Activated B cell treated with CpG ODN at 0.5 μM for 24 hours (primary cell): ENCODE measurements at places on chromosomes 4 and X.

DNA sequence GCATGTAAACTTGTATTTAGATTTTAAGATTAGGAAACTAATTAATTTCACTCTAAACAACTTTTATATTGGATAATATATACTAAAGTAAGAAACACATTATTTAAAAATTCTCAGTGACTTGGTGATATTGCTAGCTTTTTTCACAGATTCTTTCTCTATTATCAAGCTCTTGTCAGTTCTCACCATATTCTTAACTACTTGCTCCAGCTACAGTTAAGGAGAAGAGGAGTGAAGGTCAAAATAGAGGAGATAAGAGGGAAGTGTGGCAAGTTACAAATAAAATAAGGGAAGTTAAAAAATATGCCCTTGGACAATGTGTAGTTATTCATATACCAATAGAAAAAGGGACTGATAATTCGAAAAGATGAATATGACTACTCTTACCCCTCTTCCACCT lies 34.7 kb upstream of the NAF1 start:
- no peak for DNase-seq

- no peak for DNase-seq
These were observed 59.4 kb upstream of the NAP1L5 start for GRCh38 chr4:88757067-88757466.

DNA sequence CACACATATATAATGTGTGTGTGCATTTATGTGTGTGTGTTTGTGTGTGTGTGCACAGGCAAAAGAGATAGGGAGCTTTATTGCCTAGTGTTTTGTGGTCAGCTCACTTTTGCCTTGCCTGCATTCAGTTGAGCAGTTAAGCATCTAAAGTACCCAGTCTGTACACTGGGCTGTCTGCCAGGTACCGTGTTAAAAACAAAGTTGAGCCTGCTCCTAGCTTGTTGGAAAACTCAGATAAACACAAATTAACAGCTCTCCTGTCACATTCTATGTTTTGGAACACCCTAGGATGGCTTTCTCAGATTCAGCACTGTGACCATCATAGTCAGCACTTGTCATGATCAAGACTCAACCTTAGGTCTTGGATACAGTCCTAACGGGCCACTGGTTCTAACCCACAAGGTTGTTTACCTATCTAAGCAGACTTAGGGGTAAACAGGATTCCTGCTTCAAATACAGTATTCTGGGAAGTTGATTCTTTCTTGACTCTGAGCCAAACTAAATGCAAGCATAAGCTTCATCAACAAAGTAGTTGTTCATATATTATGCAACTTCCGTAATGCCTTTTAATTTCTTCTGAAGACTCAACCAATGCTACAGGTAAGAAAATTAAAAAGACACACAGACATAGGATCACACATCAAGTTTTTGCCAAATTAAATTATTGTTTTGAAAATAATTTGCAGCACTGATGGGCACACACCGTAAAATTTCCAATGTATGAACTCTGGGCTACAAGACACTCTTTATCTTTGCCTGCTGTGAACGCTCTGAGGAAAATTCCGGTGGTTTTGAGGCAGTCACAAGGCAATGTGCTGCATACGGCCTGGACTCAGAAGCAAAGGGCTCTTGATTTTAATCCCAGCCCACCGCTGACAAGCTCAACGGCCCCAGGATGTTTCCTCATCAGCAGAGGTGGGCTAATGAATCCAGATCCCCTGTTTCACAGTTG lies 11.3 kb upstream of the CD99 start:
- no peak for DNase-seq

DNA sequence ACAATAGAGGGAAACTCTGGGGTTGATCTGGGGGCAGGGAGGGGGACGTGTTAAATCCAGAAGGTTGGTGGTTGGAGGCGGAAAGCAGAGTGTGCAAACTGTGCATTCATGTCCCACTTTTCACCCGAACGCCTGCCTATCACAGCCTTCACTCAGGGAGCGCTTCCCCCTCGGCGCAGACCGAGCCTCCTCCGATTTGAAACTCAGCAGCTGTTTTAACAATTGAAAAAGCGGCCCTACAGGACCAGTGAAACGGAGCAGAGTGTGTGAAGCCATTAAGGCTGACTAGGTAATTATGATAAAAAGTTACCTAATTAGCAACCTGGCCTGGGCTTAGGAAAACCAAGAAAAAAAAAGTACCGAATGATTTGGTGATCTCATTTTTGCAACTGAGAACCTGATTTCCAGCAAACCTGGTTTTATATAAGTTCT lies 685 bp upstream of the NDNF start:
- no peak for DNase-seq

GRCh38 chr4:127417885-127418535 lies 214.7 kb upstream of the INTU start:
- no peak for DNase-seq

DNA sequence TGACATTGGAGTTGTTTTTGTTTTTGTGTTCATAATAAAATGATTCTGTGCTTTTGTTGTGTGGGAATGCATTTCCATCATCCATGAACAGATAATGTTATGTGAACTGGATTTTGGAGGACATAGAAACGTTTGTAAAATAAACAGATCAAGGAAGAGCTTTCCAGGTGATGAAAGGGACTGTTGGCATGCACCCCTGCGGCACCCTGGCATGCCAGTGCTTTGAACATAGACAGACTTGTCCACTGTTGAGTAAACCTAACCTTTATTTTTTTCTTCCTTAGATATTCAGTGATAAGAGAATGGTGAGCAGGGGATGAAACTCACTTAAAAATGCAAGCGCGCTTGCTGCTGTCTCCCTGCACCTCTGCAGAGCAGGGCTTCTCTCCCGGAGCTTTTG lies 59.8 kb downstream of the TRAPPC11 start:
- no peak for DNase-seq

GRCh38 chrX:131831185-131831520 lies 191.9 kb upstream of the STK26 start:
- no peak for DNase-seq

DNA sequence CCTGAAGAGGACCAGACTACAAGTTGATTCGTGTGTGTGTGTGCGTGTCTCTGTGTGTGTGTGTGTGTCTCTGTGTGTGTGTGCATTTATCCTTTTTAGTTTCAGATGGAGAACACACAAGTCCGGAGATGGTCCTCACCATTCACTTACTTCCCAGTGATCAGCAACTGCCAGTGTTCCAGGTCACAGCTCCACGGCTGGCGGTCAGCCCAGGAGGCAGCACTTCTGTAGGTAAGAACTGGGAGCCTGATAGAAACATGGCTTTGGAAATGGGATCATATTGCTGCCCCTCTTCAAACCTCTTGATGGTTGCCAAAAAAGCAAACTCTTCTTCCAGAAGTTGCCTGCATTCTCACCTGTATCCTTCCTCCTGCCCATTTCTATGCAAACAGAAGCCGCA lies 122.6 kb upstream of the ANXA3 start:
- no peak for DNase-seq
